ENCODE measurements at places on chromosomes 7 and 10. TPM values are rescaled to one million over a fixed set of nuclear protein-coding genes. Genes with fewer than 3 reads are reported as not detected.

Gene NANOS1
- total RNA-seq, result 3.3 TPM

DNA sequence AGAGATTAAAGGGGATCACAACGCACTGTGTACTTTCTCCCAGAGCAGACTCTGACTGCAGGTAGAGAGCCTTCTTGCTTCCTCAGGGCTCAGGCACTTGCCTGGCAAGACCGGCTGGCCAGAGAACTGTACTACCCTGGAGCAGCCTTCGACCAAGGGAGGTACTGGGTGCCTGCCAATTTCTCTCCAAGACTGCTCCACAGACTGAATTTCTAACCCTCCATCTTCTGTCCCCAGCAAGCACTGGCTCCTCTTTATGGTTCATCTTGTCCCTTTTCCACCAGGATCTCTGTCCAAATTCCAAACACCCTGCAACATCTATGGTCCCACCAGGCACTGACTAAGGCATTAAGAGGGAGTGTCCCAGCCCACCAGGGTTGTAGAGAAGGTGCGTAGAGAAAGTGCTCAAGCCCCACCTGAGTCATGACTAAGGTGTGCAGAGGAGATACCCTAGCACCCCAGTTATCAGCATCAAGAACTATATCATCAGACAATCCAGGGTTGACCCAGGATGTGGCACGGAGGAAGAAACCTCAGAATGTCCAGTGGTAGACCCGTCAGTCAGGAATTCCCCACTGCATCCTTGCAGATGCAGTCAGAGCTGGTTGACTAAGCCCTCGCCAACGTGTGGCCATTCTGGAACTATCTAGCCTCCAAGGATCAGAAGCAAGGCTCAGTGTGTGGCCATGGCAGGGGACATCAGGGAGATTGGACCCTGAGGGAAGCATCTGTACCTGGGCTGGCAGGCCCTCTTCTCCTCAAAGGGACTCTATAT is 60.9 kb upstream of the CAMK2B start:
- DNase-seq, result no peak

- DNase-seq, result no peak
Observed at GRCh38 chr7:84510505-84510904, 315.9 kb upstream of the SEMA3A start.

DNA sequence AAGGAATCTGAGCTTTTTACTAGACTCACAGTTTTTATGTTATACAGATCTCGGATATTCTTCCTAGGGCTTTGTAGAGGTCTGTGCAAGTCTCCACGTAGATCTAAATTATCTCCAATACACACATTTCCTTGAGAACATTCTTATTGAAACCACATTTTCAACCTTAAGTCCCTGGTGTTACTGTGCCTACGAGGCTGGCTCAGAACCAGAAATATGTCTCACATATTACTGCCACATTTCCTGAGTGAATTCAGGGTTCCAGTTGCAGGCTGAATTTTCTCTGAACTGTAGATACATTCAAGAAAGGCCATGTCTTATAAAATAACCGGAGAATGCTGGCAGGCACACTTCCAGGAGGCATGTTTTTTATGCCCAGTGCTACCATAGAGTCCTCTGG is 46.5 kb downstream of the INHBA start:
- DNase-seq, result no peak

- DNase-seq, result no peak
Observed at GRCh38 chr7:147081117-147081516, 964.5 kb downstream of the CNTNAP2 start.

DNA sequence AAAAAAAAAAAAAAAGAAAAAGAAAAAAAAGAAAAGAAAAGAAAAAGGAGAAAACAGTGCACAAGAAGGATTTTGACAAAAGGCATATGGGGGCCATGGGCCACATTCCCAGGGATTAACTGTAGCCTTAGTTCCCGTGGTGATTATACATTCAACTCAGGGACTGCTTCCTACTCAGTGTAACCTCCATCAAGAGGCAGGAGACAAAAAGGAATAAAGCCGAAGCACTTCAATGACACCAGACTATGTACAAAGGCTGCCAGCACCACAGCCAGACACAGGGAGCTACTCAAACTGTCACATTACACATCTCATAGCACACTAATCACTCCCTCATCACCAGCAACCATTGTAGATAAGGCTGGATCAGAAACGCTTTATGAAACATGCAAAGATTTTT is 5.1 kb upstream of the PMPCB start:
- no peak for DNase-seq

Gene GLI3
- total RNA-seq, result 6.0 TPM

Gene TMEM26
- total RNA-seq, result 0.85 TPM

DNA sequence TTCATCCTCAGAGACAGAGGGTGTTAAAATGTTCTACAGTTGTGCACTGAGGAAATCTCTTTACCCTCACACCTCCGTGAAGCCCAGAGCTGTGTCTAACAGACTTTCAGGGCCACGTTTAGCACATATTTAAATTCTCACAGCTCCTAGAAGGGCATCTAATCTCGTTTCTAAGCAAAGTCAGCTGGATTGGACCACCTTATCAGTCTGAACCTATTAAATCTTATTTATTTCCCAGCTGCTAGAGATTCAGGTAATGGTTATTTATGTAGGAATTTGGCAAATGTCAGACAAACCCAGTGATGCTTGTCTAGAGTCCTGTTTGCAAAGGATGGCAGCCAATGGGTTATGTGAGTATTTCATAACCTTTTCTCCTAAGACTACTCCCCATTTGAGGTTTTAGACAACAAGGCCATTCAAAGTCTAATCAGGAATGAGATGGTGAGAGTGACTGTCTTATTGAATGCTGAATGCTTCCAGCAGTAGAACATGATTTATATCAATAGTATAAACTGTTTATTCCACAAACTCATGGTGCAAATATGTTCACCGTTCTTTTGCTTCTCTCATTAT is 54.8 kb upstream of the EXOC4 start:
- DNase-seq, result no peak

GRCh38 chr7:137757146-137757925 is 89.4 kb downstream of the DGKI start:
- DNase-seq, result no peak

Gene OR2A1
- not detected for total RNA-seq

DNA sequence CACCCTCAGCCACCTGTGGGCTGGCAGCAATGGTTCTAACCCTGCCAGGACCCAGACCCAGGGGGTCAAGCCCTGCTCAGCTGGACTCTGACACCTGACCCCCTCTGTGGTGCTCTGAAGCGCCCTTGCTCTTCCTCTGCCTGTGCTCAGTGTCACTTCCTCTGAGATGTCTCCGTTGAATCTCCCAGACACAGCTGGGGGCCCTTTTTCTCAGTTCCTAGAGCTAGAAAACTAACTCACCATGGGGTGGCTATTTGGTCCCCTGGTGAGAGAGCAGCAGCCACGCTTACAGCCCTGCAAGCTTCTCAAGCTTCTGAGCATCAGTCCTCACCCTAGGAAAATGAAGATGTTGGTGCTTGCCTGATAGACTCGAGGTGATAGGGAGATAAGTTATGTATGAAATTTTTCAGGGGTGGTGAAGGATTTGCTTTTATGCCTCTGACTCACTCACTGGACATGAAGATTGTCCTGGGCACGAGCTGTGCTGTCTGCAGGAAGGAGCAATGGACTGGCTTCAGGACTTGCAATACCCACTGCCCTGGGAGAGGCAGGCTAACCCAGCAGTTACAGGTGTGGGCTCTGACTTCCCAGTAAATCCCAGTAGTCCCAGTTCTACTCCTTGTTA is 29.6 kb downstream of the COL13A1 start:
- DNase-seq, result no peak

Gene NYAP1
- total RNA-seq, result 0.97 TPM

- DNase-seq, result no peak
Observed at GRCh38 chr7:116776046-116776445, 86.3 kb upstream of the CAPZA2 start.

- DNase-seq, result no peak
Observed at GRCh38 chr10:109467551-109467950, 455.8 kb downstream of the XPNPEP1 start.

Gene FZD1
- total RNA-seq, result 14.5 TPM

GRCh38 chr7:12796397-12797127 is 109.1 kb downstream of the ARL4A start:
- no peak for DNase-seq

DNA sequence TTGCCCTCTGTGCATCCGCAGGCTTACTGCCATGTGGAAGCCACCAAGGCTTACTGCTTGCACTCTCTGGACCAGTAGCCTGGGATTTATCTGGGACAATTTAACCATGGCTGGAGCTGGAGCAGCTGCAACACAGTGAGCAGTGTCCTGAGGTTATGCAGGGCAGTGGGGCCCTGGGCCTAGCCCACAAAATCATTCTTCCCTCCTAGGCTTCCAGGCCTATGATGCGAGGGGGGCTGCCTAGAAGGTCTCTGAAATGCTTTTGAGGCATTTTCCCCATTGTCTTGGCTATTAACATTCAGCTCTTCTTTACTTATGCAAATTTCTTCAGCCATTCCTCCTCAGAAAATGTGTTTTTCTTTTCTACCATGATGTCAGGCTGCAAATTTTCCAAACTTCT is 313.6 kb upstream of the CDC14C start:
- no peak for DNase-seq

DNA sequence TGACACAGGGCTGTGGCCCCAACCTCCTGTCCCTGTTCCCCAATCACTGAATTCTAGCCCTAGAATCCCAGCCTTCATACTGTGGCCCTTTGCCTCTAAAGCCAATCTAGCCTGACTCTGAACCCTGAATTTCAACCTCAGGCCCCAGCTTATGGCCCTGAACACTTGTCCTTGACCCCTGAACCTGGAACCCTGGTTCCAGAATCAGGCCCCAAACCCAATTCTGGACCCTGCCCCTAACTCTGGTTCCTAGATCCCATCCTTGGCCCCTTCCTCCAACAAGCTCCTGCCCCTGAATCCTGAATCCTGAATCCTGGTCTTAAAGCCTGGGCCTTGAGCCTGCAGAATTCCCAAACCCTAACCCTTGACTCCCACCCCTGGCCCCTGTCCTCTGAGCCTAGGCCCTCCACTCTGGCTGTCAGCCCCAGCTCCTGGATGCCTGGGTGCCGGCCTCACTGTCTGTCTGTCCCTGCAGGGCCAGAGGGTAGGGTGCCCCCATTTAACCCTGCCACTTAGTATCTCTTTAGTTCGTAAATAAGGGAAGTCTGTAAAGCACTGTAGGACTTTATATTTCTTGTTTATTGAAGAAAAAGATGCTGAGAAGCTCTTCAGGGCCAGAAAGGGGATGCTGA is 1.3 kb downstream of the INPP5A start:
- DNase-seq, result peak; percentile 27

GRCh38 chr10:34489973-34490745 is 324.9 kb downstream of the PARD3 start:
- no peak for DNase-seq

Gene HK1
- total RNA-seq, result 274 TPM

DNA sequence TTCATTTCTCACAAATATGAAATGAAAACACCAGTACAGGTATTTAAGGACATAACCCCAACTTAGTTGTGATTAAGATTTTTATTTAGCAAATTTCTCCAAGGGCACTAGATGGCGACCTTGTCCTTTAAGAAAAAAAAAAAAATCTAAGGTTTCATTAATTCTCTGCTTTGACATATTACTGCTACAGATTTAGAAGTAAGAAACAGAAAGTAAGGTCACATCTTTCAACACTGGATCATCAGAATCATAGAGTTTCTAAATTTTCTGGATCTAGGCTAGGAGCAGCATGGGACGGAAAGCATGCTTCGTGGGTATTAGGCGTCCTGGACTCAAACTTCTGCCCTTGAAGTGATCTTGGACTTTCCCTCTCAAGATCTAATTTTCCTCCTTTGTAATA is 85.5 kb upstream of the PRKG1 start:
- no peak for DNase-seq

- peak; percentile 73 for DNase-seq
Observed at GRCh38 chr10:124721330-124722045, 22.7 kb downstream of the FAM53B start.
